ENCODE measurements at places on chromosomes 12 and 14. TPM values are rescaled to one million over a fixed set of nuclear protein-coding genes. Genes with fewer than 3 reads are reported as not detected.
A peak's percentile ranks its signal among the peaks of the same experiment; 100 is the strongest.

GRCh38 chr12:130969223-130969622, 15.5 kb downstream of the ADGRD1 start:
- no peak for DNase-seq

DNA sequence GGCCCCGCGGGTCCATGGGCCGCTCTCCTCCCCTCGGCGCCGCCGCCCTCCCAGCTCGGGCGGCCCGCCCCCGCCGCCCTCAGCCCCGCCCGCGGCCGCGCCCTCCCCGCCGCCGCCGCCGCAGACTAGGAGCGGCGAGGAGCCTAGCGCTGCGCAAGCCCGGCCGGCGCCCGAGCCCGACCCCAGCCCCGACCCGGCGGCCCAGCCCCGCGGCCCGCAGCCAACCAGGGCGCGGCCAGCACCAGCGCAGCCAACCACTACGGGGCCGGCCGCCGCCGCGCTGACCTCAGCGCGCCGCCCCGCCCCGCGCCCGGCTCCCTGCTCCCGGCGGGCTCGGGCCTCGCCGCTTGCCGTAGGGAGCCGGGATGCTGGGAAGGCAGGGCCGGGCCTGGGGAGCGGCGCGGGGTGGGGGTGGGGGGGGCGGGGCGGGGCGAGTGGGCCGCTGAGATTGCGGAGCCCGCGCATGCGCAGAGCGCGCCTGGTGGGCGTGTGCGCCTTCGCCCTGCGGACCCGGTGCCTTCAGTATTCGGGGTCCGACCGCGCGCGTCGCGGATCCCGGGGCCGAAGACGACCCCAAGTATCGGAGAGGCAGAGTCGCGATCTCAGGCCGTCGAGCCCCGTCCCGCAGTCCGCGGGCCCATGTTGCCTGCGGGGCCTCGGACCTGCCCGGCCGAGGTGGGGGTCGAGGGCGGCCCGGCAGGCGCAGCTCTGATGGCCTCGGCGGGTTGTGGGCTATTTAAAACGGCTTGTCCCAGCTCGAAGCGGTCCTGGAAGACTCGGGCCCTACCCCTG, at the start of gene CDC42BPB:
CDC42BPB (minus strand) TSS at position 178 of the 792 bp plus-strand sequence. CDS start 376 bp downstream, outside the sequence.
- peak; percentile 90 for DNase-seq

GRCh38 chr12:132739600-132740312, 21.9 kb downstream of the ANKLE2 start:
- no peak for DNase-seq

DNA sequence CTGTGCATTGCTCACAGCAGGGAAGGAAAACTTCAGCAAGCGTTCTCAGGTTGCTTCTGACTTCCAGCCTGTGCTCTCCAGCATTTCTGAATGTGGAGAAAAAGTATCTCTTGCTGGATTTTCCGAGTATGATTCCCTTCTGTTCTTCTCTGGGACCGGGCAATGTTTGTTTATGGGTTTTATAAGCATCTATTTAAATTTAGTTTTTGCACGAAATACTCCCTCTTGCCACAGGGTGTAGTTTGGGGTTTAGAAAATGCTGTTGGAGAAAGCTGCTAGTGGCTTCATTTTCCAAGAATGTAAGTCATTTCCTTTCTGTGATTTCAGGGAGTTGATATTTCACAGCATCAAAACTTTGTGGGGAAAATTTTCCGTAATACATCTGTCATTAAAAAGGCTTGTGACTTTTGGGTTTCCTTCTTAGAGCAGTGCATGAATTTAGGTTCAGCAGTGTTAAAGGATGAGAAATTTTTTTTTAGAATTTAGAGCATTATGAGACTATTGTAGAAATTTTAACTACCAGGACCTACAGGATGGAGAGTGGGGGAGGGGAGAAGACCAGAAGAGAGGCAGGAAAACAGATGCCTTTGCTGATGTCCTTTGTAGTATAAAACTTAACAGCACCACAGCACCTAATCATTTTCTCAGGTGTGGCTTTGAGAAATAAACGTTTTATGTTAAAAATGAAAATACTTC, 1.5 kb downstream of the FRMD6 start:
- DNase-seq, result peak; percentile 57

GRCh38 chr12:9619411-9620179, 11.9 kb upstream of the KLRB1 start:
- no peak for DNase-seq

DNA sequence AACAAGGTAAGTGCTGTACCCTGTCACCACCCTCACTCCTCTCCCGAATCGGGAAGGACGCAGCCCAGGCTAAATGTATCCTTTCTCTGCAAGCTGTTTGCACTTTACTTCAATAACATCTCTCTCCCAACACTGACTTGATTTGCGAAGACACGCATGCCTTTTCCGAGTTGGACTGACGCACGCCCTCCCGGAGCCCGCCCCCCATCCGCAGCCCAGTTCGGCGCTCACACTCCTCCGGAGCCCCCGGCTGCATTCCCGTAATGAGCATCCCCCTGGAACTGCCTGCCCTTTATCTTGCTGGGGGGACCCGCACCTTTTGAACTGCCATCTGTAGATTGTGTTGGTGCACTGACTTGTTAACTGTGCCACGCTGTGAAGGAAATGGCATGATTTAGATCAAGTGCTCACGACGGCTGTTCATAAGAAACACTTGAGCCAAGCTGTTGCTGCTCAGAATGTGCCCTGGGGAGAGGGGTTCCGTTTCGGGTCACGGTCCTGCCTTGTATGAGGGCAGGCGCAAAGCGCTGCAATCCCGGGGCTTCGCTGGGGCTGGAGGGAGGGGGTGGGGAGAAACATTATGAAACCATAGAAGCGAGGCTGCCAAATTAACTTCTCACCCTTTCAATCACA, 176.6 kb upstream of the CDKN3 start:
- no peak for DNase-seq

- peak; percentile 81 for DNase-seq
Measured at GRCh38 chr14:22370084-22370847, 218.8 kb downstream of the DAD1 start.

DNA sequence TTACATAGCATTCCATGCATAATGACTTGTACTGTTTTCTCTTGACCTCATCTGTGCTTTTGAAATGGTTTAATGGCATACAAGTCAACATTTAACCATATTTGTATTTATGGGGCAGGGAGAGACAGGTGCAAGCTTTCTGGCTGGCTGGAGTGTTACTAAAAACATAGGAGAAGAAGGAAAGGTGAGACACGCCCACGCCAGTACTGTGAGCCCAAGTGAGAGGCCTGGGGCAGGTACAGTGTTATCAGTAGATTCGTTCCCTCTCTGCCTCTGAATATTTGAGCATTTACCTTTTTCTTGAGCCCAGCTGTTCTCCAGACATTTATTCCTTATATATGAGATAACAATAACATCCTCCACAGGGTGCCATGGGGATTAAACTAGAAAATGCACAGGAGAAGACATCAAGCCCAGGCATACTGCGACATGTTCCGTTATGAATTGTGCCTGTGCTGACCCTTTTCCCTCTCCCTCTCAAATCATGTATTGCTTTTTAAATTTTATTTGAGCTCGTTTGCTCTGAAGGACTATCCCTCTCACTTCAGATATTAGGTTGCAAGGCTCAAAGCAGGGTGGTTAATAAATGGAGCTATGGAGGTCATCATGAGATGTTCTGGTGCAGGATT, 34.6 kb upstream of the TUBA1C start:
- DNase-seq, result no peak

DNA sequence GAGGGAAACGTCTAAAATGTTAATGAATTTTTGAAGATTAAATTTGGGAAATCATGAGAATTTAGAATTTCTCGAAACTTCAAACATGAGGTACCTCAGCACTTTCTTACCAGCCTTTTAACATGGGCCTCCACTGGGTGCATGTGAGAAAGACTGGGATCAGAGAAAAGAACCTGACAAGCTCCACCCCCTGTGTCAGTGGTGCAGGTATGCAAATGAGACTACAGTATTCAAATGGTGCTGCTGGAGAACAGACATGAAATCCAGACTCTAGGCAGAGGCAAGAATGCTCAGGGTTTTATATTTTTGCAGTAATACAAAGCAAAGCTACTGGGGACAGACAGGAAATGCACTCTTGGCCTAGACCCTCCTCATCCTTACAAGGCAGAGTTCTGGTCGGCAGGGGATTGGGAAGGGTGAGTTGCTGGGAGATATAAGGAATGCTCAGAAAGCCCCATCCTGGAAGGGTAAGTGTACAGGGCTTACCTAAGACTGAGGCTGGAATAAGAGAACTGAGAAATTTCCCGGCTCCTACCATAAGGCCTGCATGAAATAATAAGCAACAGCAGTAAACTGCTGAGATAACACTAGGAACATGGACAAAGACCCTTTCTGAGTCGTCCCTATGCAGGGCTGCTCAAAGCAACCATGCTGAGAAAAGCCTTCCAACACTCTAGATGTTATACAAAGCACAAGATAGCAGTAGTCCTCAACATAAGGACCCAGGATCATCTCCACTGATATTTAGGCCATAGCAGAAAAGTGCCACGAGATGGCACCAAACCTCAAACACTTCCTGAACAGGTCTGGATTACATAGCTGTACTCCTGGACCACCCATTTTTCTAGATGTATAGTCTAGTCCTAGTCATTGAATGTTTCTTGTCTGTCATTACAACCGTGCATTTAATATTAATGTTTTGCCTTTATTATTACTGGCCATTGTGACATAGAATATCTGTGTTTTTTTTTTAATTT, 260.8 kb downstream of the RASSF9 start:
- peak; percentile 47 for DNase-seq

DNA sequence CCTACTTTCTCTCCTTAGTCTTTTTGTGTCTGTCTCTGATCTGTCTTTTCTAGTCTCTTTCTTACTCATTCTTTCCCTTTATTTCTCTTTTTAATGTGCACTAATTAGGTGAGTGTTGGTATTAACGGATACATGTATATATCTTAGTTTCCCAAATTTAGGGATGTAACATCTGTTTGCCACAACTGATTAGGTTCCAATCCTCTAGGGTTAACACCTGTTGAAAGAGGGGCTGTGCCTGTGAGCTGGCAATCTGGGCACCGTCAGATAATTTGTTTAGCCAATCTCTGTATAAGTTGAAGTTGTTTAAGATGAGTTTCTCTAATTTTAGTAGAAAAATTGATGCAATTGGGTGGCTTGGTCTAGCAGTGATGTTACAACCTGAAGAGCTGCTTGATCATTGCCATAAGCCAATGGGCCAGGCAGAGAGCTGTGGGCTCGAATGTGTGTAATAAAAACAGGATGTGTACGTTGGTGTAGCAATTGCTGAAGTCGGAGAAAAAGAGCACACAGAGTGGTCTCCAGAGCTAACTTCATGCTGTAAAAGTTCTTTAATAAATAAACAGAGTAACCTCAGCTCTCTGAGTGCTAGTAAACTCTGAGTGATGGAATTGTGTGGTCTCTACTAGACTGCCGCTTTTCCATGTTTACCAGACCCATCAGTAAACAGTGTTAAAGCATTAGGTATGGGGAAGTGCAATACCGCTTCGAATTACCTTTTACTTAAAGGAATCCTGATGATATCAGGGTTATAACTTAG, 18.3 kb upstream of the LYZ start:
- no peak for DNase-seq

GRCh38 chr14:95256002-95256775, 63.5 kb downstream of the CLMN start:
- no peak for DNase-seq

DNA sequence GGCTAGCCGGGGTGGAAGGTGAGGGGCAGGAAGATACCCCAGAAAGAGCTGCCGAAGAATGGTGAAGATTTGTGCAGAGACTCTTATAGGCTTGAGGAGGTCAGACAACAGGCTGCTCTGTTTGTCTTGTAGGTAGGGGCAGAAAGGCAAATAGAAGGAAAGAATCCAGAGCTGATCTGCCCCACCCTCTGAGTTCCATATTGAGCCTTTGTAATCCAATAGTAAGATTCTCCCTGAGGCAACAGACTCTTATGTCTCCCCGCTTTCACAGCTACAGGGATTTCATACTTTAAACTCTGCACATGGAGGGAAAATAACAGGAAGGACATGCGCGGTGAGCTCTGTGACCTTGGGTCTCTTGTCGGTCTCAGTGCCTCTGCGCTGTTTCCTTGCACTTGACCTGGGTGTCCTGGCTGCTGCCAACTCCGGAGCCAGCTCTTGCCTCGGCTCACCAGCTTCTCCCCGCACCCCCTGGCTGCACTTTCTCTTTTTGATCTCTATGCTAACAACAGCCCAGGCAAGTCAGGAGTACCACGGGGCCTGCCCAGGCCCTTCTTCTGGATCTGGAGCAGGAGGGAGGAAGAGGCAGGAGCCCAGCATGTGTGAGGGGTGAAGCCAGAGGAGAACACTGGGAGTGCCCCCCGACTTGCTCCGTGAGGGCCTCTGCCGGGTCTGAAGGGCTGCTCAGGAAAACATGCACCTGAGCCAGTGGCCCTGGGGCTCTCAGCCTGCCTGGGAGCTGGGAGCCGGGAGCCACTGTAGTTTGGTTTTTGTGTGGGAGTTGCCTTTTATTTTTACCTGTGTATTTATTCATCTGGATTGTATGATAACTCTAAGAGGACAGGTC, 75.8 kb downstream of the PPP1R36 start:
- DNase-seq, result no peak

- DNase-seq, result no peak
Measured at GRCh38 chr12:105402366-105402765, 71.9 kb downstream of the C12orf75 start.

Gene PLA2G1B
- total RNA-seq, result not detected

Gene ERP27
- total RNA-seq, result not detected

Gene RAB15
- total RNA-seq, result 6.2 TPM
